ENCODE measurements at places on chromosomes 11 and 22.

DNA sequence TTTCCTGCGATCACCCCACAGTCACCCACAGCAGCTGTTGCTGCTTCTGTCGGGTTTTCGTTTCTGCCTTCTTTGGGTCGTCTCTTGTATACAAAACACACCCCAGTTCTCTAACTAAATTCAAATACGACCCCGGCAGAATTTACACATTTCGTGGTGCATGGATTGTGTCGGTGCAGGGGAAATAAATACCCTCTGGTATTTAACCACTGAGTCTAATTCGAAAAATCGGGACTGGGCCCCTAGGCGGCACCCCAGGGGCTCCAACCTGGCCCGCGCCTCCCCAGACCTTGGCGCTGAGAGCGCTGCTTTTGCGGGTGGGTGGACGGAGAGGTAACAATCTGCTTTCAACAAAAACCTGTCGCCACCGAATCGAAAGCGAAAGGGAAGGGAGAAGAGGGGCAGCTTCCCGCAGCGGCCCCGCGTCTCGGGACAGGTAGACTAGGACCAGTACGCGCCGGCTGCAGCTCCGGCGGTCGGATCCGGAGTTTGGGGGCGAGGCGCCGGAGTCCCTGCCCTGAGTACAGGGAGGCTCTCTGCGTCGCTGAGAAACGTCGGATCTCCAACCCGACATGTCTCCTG, 4.4 kb downstream of the ALX4 start:
- no peak for DNase-seq

DNA sequence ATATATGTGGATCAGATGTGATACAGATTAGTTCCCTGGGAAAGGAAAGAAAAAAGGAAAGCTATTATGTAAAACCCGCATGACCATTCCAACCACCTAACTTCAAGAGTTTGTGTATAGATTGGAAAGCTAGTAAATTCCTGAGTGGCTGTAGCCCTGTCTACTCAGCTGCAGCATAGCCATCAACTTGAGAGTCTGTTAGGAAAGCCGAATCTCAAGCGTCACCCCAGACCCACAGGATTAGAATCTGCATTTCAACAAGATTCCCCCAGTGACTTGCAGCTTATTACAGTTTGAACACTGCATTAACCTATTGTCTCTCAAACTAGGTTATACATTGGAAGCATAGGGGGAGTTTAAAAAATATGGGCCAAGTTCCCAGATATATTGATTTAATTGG, 921.7 kb downstream of the LRRC4C start:
- no peak for DNase-seq

DNA sequence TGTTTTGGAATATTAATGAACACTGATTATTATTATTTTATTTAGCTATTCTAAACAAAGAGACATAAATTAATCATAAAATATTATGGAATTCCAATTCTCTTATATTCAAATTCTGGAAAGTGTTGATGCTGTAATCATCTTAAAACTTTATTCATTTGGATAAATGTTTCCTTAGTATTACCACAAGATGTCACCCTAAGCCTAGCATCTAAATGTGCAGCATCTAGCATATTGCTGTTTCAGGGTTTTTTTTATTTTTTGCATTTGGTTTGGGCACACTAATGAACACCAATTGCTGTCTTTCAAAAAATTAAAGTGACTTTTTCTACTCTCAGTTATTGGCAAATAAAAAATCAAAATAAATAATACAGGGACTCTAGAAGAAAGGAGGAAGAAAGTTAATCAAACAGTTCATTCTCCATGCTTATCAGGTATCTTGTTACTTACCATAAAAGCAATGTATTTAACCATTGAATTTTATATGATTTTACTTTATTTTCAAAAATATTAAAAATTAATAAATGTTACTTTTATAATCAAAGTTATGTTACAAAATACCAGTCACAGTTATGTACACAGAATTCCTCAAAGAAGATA, 31.8 kb downstream of the DLG2 start:
- no peak for DNase-seq

DNA sequence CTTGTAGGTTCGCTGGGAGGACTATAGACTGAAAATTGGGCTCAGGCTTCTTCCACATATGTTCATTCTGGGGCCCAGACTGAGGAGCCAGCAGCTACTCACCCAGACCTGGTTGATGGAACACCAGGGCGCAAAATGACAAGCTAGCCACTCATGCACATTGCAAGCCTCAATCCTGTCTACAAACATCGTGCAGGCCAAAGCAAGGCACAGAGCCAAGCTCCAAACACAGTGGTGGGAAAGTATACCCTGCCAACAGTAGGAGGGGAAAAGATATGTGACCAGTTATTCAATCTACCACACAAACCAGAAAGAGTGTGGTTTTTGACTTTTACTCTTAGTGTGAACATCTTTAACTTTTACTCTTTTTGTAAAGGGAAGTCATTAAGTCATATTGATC, 660.5 kb downstream of the NTM start:
- DNase-seq, result no peak

DNA sequence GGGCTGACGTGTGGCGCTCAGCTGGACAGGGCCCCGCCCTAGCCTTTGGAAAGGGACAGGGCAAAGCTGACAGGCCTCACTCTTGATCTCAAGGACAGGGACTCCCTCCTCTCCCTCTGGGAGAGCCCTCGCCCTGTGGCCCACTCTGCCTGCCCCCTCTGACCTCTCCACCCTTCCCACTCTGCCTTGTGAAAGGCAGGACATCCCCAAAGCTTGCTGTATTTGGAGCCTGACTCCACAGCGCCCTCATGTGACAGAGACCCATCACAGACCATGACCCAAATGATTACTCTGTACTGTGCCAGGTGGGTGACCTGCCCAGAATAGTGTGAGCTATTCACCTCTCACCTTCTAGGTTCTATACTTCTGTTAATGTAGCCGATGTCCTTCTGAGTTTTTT, 18.8 kb downstream of the P2RY2 start:
- DNase-seq, result no peak

- no peak for DNase-seq
Observed at GRCh38 chr11:118430956-118431355, 5.3 kb upstream of the KMT2A start.

DNA sequence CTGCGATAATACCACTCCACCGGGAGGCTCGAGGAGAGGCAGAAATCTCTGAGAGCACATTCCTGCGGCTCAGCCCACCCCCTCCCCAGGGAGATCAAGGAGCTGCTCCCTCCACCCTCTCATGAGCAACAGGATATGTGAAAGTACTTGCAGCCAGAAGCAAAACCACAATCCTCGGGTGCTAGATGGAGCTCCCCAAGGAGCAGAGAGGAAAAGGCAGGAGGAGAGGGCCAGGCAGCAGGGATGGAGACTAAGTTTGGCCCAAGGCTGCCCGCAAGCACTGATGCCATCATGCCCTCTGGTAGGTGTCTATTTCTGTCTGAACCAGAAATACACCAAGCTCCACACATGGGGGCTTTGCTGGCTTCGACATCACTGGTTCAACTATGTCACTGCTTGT, 22.3 kb downstream of the VPS37C start:
- no peak for DNase-seq

DNA sequence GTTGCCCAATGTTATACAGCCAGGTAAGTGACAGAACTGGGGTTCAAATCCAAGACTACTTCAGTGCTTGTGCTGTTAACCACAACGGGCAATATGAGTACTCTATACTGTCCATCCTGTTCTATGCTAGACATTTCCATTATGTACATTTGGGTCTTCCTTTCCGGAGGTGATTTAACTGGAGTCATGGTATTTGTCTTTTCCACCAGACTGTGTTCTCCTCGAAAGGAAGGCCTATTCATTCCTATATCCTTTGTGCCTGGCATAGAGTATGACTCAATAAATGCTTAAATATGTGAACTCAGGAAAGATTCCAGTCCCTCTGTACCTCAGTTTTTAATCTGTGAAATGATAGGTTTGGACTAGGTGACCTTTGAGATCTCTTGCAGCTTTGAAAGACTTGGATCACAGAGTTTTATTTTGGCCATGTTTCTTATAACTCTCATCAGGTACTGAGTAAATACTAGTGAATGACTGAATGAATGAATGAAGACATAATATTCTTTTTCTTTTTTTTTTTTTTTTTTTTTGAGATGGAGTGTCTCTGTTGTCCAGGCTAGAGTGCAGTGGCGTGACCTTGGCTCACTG, 6.6 kb downstream of the RNF121 start:
- DNase-seq, result no peak

DNA sequence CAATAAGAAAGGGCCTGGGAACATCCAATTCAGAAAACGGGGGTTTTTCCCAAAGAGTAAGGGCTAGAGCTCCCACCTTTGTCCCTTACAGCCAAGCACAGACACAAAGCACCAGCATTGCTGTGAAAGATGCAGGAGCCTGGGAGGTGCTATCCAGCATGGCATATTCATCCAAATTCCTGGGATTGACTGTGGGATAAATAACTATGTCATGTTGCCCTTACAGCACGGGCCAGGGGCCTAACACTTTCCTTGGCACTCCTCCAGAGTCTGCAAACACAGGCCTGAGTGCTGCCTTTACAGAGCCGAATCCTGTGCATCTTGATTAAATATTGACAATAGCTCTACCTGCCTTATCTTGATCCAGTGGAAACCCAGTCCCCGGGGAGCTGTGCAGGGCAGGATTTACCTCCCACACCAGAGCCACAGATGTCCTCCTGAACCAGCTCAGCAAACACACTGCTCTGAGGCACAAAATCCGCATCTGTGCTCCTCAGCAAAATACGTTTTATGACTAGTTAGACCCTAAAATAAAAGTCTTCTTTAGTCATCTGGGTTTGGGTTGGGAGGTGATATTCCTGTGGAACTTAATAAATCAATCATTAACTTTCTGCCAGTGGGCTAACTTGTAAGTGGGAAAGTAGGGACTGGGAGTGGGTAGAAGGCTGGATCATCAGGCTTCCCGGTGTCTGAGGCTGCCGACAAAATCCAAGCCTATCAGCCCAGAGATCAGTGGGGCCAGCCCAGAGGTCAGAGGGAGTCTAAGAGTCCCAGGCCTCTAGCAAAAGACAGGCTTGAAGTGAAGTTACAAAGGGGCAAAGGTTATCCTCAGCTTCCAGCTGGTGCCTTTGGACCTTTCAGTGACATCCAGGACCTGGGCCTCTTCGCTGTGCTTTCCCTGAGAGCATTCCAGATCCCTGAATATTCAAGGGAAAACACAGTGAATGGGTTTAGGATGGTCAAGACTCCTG, 36.5 kb downstream of the POU2AF3 start:
- no peak for DNase-seq

Measured in T-helper 9 cell (primary cell).